Gastrocnemius medialis (tissue), 4 donors: ENCODE measurements at places on chromosomes 11 and 22.

- H3K27me3 ChIP-seq, result peaks cover 32% of the 10 kb centered on the region
- H3K36me3 ChIP-seq, result no peaks in the 10 kb centered on the region
- no peaks in the 10 kb centered on the region for H3K4me1 ChIP-seq
- no peak overlapping the region for H3K27ac ChIP-seq
- H3K4me3 ChIP-seq, result no peak overlapping the region
Measured at GRCh38 chr11:118311518-118311917, 7.0 kb downstream of the CD3E start.

DNA sequence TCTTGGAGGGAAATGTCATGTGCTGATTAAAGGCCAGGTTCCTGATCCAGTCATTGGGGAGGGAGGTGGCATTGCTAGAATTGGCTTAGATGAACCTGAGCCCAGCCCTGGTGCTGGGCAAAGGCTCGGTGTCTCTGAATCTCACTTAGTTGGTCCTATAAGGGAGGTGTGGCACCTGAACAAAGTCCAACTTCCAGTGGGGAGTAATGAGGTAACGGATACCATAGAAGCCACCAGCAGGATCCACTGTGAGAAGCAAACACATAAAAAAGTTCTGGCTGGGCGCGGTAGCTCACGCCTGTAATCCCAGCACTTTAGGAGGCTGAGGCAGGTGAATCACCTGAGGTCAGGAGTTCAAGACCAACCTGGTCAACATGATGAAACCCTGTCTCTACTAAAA, 26.6 kb downstream of the PRDM11 start:
- H3K27ac ChIP-seq, result no peak overlapping the region
- H3K4me3 ChIP-seq, result no peak overlapping the region
- H3K36me3 ChIP-seq, result no peaks in the 10 kb centered on the region

DNA sequence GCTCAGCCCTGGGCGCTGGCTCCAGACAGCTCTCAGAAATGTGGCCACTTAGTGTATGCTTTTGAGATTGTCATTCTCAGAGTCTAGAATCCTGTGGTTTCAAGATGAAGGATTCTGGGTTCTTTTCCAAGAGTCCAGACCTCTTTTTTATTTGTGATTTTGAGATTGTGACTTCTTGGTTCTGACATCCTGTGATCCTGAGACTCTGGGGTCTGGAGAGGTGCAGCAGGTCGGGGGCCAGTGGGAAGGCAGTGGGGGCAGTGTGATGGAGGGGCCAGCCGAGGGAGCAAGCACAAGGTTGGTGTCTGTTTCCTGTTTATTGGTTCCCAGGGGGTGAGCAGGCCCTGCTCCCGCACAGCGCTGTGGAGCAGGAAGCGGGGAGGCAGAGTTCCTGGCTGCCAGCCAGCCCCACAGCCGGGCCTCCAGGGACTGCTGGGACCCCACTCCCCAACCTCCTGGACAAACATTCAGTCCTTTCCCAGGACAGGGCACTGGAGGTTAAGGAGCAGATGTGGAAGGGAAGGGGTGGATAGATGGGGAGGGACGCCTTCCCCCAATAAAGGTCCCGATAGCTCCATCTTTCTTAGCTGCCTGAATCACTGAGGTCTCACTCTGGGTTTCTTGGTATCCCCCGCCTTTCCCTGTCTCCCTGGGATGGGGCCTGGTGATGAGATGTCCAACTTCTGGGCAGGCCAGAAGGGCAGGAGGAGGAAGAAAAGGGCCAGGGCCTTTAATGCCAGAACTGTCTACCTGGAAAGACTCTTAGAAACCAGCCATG, 13.7 kb downstream of the ARHGEF17 start:
- H3K4me1 ChIP-seq, result peaks cover 29% of the 10 kb centered on the region
- DNase-seq, result no peak
- no peaks in the 10 kb centered on the region for H3K36me3 ChIP-seq
- no peaks in the 10 kb centered on the region for H3K27me3 ChIP-seq
- H3K4me3 ChIP-seq, result no peak overlapping the region

- no peak for DNase-seq
- no peaks in the 10 kb centered on the region for H3K4me1 ChIP-seq
- no peak overlapping the region for H3K4me3 ChIP-seq
- H3K36me3 ChIP-seq, result no peaks in the 10 kb centered on the region
- H3K27ac ChIP-seq, result no peak overlapping the region
Measured at GRCh38 chr11:90874986-90875385, 652.1 kb upstream of the CHORDC1 start.

DNA sequence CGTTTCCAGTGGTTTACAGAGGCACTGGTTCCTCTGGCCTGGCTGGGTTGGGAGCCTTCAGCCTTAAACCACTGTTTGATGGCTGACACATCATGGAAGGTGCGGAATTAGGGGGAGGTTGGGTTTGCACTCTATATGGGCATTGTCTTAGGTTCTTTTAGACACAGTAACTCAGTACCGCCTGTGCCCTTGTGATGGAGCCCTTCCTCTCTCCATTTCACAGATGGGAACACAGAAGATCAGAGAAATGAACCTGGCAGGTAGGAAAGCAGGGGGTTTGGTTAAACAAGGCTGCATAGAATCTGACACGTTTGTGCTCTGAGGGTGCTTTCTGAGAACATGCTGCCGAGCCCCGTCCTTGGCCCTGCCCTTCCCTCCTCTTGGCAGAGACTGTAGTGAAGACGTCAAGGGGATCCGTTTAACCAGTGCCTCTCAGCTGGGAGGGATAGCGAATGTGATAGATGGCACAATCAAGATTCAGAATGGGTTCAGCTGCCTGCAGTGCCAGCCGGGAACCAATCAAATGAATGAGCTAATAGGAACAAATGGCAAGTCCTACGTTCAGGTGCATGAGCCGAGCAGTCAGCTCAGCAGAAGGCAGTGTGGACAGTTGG, 228.6 kb downstream of the TBC1D22A start:
- no peak for DNase-seq
- H3K27ac ChIP-seq, result no peak overlapping the region
- no peaks in the 10 kb centered on the region for H3K27me3 ChIP-seq
- no peaks in the 10 kb centered on the region for H3K36me3 ChIP-seq

GRCh38 chr11:88523386-88524071, 186.0 kb upstream of the CTSC start:
- H3K36me3 ChIP-seq, result no peaks in the 10 kb centered on the region
- no peaks in the 10 kb centered on the region for H3K27me3 ChIP-seq
- DNase-seq, result no peak

GRCh38 chr22:29258407-29259252, 9.2 kb downstream of the RHBDD3 start:
- no peaks in the 10 kb centered on the region for H3K27me3 ChIP-seq
- H3K36me3 ChIP-seq, result no peaks in the 10 kb centered on the region
